ENCODE measurements at places on chromosomes 16 and 17.

DNA sequence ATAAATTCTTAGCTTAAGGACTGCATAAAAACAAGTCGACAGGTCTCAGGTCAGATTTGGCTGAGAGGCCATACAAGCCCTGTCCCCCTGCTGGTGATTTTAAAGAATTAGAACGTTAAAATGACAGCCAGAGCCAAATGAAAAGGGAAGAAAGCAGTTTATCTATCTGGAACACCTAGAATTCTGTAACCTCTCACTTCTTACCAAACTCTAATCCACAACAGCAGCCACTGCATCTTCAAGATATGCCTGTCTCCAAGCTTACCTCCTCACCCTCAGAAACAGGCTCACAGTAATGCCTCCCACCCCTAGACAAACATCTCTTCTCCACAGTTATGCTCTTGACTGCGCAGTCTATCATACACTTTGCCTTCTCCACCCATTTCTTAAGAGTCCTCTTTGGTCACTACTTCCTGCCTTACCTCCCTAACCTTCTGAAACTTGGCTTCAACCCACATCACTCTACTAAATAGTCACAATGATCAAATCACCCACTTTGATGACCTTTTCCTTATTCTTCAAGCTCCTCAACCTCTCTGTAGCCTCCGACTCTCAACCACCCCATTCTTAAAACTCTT lies 14.2 kb downstream of the ANKFY1 start:
- DNase-seq, result no peak

DNA sequence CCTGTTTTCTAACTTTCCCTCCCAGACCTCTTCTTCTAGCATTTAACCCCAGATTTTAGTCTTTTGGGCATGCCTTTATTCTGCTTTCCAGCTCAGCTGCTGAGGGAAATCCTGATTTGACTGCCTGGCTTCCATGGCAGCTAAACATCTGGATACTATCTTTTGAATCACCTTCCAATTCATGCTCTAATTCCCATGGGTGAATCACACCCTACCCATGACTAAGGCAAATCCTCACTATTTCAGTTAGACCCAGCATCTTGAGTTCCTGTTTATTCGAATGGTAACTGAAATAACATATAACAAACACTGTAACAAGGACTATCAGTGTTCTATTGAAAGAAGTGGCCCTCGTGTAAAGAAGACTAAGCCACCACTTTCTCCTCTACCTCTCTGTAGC lies 29.8 kb downstream of the CA10 start:
- no peak for DNase-seq

DNA sequence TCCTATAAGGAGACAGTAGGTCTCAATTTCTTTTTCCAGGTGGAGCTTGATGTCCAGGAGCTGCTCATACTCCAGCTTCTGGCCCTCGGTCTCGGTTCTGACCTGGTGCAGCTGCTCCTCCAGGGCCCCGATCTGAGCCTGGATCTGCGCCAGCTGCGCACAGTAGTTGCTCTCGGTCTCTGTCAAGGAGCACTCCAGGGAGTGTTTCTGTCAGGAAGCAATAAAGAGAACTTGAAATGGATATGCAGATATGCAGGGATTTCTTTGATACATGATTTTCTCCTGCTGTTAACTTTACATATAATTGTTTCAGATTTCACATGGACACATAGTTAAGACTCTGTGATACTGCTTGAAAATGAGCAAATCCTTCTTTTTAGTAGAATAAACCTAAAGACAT lies 4.7 kb downstream of the KRT25 start:
- DNase-seq, result no peak

GRCh38 chr16:25390761-25391160 lies 133.1 kb upstream of the ZKSCAN2 start:
- no peak for DNase-seq

DNA sequence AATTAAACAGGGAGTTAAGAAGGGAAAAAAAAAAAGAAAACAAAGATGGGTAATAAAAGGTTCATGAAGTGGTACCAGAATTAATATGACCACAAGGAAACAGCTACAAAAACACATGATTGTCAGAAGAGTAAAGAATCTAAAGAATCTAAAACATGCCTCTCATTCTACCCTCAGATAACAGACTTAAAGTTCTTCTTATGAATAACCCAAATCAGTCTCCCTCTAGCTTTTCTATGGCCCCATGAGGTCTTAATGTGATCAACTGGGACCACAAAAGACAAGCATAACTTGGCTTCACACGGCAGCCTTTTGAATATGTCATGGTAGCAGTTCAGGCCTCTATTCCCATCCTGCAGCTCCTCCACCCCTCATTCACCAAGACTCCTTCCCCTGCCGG lies 6.9 kb downstream of the MYH10 start:
- DNase-seq, result no peak

GRCh38 chr16:70735141-70735979 lies 49.5 kb upstream of the MTSS2 start:
- DNase-seq, result no peak

Data from H4 (cell line).